ENCODE measurements at places on chromosomes 6 and 20. TPM values are rescaled to one million over a fixed set of nuclear protein-coding genes. Genes with fewer than 3 reads are reported as not detected.

DNA sequence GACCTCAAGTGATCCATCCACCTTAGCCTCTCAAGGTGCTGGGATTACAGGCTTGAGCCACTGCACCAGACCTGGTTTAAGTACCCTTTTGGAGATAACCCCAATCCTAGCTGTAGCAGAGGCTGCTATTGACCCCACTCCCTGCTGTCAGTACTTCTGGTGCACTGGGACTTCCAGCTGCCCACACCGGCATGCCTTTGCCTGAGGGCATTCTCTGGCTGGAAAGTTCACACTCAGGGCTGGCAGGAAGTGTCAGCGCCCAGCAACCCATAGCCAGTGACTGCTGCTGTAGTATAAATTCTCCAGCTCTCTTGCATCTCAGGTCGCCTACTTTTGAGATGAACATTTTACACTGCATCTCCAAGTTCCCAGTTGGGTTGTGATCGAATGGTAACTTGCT lies 75.3 kb downstream of the UTRN start:
- no peak for DNase-seq

The MAVS gene
- 40.8 TPM for total RNA-seq

The CUL7 gene
- 23.2 TPM for total RNA-seq

The IL17A gene
- total RNA-seq: not detected

- no peak for DNase-seq
Measured at GRCh38 chr20:23826541-23827021, at the start of gene CST2. TSS of gene CST2 (minus strand) at chr20:23826729. CDS start at chr20:23826660, 69 bp downstream.

The SH3BGRL2 gene
- total RNA-seq: 0.05 TPM

- DNase-seq: no peak
Measured at GRCh38 chr6:13554929-13555333, 19.5 kb upstream of the SIRT5 start.

The CNKSR3 gene
- not detected for total RNA-seq

DNA sequence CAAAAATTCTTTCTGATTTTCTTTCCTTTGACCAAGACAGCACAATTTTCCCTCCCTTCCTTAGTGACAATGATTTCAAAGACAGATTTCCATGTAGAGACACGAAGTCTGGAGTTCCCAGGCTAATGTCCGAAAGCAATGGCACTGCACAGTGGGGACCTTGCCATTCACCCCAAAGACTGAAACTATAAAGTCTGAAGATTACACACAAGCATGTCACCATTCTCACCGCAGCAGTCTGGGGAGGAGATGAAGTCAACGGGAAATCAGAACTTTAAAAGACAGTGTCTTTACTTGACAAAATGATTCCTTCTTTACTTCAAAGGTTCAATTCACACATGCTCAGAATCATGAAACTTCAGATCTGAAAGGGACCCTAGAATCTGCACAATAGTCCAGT lies 8.3 kb downstream of the B4GALT5 start:
- DNase-seq: no peak

DNA sequence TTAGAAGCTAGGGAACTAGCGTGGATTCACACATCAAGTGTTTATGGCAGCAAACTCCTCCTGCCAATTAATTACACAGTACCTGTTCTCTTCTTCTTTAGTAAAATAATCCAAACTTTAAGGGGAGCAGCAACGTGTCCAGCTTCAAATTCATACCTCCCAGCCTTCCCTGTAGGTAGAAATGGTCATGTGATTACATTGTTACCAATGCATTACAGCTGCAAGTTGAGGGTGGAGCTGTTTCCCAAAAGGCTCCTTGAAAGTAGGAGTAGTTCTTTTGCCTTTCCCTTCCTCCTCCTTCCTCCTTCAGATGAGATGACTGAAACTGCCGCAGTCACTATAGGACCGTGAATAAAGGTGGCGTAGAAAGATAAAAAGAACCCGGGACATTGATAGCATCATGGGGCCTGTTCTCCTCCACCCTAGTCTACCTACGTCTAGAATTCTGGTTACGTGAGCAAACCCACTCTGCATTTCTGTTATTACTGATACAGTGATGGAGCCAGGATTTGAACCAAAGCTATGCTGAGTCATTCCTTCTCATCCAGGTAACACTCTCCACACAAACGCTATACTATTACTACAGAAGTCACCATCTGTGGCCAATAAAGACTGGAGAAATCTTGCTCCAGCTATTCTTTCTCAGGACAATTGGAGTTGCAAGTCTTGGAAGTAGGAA lies 18.2 kb downstream of the LINC00237 start:
- DNase-seq: no peak

DNA sequence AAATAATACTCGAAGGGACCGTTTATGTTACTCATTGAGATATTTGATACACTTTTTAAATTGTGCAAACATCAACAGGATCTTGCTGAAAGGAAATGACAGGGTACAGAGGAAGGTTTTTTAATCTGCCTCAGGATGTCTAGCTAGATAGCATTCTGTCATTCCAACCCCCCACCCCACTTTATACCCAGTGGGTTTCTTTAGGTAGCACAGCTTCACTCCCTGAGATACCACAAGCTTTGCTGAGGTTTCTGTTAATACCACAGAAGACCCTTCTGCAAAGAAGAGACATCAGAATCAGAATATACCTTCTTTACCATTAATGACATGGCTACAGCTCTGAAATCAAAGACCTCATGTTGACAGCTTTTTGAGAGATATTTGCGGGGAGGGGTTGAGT lies 1.3 kb downstream of the PHACTR2 start:
- DNase-seq: no peak

Data from activated T-helper 1 cell treated with anti-CD3 and anti-CD28 coated beads, Interleukin-12 subunit alpha, Interleukin-12 subunit beta, Interleukin-2, Interleukin-4 antibody, amounts not matched to agents 30 ng/mL and 10 ng/mL and 1 ng/mL, durations not matched to agents 14 hours and 24 hours and 36 hours (primary cell).